ENCODE measurements at places on chromosomes 12 and 14.

DNA sequence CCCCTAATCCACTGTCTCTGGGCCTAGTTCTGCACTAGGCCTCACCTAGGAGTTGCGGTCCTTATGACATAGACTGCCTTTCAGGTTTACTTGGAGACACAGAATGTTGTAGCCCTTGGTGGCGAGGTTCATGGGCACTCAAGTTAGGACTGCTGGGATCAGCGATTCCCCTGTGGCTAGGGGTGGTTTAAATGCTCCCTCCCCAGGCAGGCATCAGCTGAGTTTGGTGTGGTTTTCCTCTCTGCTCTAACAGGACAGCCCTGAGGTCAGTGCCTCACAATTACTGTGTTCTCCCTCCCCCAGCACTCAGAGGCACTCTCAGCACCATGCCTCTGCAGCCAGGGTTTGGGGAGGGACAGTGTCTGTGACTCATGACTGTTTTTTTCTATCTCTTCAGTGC, 22.2 kb upstream of the RDH16 start:
- no peak for DNase-seq

GRCh38 chr12:57086493-57087009, 2.4 kb upstream of the NAB2 start:
- DNase-seq = peak; percentile 40

DNA sequence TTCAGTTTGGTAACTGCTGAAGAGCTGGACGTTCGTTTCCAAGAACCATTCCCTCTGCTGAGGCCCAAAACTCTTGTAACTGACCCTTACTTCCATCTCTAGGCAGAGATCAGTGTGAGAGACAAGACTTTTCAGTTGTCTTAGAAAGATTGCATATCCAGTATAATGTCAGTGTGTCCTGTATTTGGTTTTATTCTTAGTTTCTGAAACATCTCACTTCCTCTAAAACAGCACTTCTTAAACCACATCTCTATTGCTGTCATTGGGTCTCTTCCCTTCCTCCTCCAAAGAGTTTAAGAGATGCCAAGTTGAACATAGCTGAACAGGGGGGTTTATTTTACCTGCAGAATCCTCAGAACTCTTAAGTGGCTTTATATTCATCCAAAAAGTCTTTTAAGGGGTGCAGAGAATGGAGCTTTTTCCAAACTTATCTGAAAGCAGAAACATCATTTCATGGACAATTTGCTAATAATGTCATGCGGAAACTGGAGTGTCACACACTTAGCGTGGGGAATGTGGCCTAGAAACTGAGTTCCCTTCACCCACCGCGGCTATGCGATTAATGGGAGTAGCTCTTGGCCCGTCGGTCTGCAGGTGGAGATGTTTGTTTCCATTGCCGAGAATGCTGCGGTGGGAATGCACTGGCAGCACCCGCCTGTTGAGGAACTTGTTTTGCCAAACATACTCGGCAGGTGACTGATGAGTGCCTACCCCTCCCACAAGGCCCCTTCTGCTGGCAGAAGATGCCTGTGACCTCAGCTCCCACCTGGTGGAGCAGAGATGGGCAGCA, 148.2 kb downstream of the ADGRD1 start:
- DNase-seq = no peak

- DNase-seq = no peak
Measured at GRCh38 chr14:99586761-99587459, 17.1 kb downstream of the CCDC85C start.

DNA sequence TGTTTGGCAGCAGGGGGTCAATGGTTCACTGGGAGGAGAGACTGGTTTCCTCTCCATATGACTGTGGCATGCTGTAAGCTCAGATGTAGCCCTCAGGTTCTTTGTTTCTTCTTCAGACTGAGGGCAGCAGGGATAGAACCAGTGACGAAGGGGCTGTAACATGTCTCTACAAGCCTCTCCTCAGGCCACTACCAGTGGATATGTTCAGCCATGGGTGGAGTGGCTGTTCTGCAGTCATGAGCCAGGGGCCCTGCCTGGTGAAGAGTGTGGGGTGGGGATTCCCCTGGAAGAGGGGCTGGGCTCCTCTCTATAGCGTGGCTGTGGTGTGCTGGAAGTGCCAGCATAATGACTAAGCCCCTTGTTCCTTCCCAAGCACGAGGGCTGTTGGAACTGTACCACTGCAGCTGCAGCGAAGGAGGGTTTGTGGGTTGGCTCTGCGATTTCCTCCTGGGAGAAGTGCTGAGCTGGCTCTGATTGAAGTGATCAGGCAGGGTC, 55.8 kb downstream of the CMAS start:
- peak; percentile 55 for DNase-seq

- no peak for DNase-seq
Measured at GRCh38 chr12:54036620-54037359, 3.9 kb downstream of the HOXC5 start.

GRCh38 chr12:104596134-104596799, 139.5 kb downstream of the CHST11 start:
- DNase-seq = no peak

DNA sequence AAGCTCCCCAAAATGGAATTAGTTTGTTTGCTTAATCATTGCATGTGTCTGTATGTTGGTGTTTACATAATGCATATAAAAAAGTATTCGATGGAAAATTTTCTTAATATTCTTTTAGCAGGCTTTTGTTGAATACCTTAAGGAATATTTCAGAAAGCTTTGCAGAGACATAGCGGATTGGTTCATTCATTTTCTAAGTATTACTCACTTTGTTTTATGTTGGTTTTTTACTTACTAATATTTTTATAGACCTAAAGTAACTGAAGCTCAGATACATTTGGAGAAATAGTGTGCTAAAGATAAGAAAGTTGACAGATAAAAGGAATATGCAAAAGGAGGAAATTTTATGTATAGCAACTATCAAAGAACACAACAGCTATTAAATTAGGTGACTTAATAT, 191.0 kb downstream of the ERC1 start:
- no peak for DNase-seq

DNA sequence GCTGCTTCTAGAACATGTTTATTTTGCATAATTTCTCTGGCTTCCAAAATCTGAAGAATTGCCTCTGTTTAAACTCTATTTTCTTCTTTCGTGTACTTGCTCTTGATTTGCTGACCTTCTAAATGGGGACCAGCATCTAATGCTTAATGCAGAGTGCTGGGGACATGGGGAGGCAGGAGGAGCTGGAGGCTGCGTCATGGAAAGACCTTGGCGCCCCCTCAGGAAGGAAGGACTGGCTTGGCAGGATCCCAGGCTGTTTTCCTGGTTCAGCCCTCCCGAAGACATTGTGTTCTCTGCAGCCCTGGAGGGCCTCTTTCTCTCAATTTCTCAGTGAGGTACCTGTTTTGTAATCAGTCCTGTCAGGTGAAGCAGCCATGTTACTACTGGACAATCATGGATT, 5.5 kb downstream of the PRKCH start:
- DNase-seq = no peak

- peak; percentile 51 for DNase-seq
Measured at GRCh38 chr14:20697273-20698017, 8.9 kb downstream of the ANG start.

GRCh38 chr12:20474443-20474842, 106.1 kb downstream of the PDE3A start:
- DNase-seq = no peak

GRCh38 chr12:89861086-89861485, 152.4 kb upstream of the ATP2B1 start:
- no peak for DNase-seq

- no peak for DNase-seq
Measured at GRCh38 chr12:115712676-115713075, 564.8 kb downstream of the MED13L start.
